NCI-H446 treated with DMSO at 0.1 percent for 48 hours (cell line): ENCODE measurements at places on chromosomes 2 and 18.

- no peak for DNase-seq
Measured at GRCh38 chr2:231613331-231613662, 20.6 kb downstream of the TEX44 start.

- DNase-seq = no peak
Measured at GRCh38 chr18:70827632-70828031, 538.8 kb downstream of the SOCS6 start.

DNA sequence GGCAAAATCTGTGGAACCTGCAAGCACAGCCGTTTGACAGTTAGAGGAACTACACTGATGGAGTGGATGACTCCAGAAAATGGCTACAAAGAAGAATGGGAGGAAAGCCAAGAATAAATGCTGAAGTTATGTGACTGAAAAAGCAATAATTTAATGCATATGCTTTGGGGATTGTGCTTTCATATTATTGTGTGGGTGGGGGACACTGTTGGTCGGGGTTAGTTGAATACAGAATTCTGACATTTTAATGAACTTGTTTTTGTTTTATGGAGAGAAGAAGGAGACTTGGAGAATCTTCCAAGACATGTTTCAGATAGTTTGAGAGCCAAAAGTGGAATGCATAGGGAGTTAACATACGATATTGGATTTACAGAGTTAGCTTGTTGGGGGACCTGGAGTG, 68.5 kb downstream of the NRP2 start:
- DNase-seq = no peak

- no peak for DNase-seq
Measured at GRCh38 chr18:12088731-12089375, 4.8 kb upstream of the ANKRD62 start.

GRCh38 chr2:201879996-201880395, 73.7 kb downstream of the CDK15 start:
- no peak for DNase-seq

- no peak for DNase-seq
Measured at GRCh38 chr2:48915227-48915626, 159.7 kb upstream of the LHCGR start.

GRCh38 chr2:31212659-31213600, 4.4 kb downstream of the CAPN14 start:
- no peak for DNase-seq

DNA sequence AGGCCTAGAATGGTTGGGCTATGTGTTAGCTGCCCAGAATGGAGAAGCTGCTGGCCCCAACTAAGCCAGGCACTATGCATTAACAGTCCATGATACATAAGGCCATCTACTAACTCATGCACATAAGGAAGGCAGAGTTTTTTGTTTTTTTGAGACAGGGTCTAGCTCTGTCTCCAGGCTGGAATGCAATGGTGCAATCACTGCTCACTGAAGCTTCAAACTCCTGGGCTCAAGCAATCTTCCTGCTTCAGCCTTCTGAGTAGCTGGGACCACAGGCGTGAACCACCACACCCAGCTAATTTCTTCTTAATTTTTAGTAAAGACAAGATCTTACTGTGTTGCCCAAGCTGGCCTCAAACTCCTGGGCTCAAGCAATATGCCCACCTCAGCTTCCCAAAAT, 37.6 kb downstream of the GPR45 start:
- no peak for DNase-seq

GRCh38 chr2:175854129-175854528, 147.9 kb downstream of the LNPK start:
- no peak for DNase-seq

DNA sequence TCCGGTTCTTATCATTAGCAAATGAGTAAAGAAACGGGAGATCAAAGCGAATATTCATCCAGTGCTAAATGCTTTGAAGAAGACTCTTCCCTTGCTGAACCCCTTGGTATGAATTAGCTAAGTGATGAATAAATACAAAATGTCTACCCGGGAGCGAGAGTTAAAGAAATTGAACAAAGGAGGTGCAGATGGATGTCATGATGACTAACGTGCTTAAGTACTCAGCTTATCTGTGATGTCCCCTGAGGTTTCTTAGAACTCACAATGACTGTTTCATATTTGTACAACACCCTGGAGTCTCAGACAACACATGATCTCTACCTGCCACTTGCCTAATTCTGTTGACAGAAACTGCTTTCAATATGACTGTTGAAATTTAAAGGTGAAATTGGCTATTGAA, 148.5 kb downstream of the TMEM200C start:
- no peak for DNase-seq

DNA sequence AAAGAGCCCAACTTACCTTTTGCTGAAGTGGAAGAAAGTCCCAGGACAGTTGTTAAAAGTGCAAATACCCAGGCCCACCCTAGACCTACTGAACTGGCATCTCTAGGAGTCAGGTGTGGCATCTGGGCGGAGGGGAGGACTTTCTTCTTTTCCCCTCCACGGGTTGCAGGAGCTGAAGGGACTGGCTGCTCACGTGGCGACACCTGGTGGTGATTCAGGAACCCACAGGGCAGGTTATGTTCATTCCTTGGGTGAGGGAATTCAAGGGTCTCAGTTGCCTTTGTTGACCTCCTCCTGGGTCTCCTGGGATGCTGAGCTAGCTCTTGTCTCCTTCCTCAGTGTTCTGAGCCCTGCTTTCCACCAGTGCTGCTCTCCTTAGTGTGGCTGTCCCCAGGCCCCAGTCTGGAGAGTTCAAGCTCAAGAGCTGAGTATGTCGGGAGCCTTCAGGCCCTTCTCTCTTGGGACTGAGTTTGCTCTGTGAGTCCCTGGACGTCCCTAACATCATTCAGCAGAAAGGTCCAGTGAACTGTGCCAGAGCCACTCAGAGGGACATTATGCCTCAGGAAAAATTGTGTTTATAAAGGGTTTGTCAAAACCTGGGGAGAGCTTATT, 56.9 kb downstream of the DYSF start:
- DNase-seq = no peak

DNA sequence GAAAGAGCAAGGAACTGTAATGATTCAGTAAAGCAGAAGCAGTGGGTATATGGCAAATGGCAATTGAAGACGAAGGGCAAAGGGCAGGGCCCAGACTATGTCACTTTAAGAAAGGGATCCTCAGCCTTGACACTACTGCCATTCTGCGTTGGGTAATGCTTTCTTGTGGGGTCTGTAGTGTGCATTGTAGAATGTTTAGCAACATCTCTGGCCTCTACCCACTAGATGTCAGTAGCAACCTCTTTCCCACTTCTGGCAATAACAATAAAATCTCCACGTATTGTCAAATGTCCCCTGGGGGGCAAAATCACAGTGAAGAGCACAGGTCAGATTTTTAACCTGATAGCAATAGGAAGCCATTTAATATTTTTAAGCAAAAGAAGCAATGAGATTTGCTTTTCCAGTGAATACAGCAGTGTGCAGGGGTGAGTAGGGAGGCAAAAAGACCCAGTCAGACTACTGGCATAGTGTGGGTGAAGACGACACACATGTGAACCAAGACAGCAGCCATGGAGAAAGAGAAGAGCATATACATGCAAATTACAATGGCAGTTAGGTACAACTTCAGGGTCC, 209.5 kb downstream of the DYM start:
- no peak for DNase-seq

- DNase-seq = no peak
Measured at GRCh38 chr18:2978208-2978607, 34.7 kb downstream of the LPIN2 start.

GRCh38 chr2:61693744-61694143, 155.6 kb upstream of the XPO1 start:
- DNase-seq = no peak

- no peak for DNase-seq
Measured at GRCh38 chr2:222169346-222169745, 129.5 kb downstream of the PAX3 start.

GRCh38 chr18:76246590-76246989, 248.5 kb downstream of the ZNF516 start:
- no peak for DNase-seq

GRCh38 chr18:50061876-50062517, 132.9 kb downstream of the MYO5B start:
- no peak for DNase-seq

- DNase-seq = no peak
Measured at GRCh38 chr18:40041951-40042350, 1913.1 kb upstream of the PIK3C3 start.

- no peak for DNase-seq
Measured at GRCh38 chr18:42028247-42028832, 73.3 kb downstream of the PIK3C3 start.

- no peak for DNase-seq
Measured at GRCh38 chr18:74479486-74480148, 16.5 kb upstream of the CNDP2 start.

- no peak for DNase-seq
Measured at GRCh38 chr2:69715964-69716363, 26.0 kb upstream of the ANXA4 start.

- DNase-seq = no peak
Measured at GRCh38 chr2:219230059-219230540, 494 bp downstream of the ANKZF1 start.

DNA sequence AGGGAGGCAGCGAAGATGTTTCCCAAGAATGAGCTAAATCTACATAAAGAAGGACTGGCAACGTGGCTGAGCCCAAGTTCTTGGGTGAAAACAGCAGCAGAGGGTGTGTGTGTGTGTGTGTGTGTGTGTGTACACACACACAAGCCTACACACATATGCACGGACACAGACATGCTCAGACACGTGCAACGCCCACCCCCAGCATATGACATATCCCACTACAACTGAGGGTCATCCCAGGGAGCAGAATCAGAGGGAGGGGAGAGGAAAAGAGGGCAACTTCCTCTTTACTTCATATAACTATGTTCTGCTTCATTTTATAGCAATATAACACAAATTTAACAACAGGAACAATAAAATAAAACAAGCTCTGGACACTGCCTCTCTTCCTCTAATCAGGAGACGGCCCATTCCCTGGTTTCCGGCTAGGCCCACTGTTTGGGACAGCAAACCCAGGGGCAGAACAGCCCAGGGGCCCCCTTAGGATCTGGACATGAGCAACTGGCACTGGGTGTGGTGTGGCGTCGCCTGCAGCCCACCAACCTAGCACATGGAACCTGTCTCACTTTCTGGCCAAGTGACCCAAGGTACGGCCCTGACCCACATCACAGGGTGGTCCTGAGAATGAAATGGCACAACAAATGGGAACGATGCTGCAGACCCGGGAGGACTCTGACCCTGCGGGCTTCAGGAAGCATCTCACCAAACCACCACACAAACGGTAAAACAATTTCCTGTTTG, 25.0 kb downstream of the FAM178B start:
- no peak for DNase-seq

- no peak for DNase-seq
Measured at GRCh38 chr2:95342556-95343320, 45.6 kb downstream of the KCNIP3 start.

GRCh38 chr2:175126661-175127060, 41.3 kb downstream of the ATF2 start:
- DNase-seq = no peak

- DNase-seq = no peak
Measured at GRCh38 chr18:68642003-68642402, 72.9 kb downstream of the TMX3 start.

DNA sequence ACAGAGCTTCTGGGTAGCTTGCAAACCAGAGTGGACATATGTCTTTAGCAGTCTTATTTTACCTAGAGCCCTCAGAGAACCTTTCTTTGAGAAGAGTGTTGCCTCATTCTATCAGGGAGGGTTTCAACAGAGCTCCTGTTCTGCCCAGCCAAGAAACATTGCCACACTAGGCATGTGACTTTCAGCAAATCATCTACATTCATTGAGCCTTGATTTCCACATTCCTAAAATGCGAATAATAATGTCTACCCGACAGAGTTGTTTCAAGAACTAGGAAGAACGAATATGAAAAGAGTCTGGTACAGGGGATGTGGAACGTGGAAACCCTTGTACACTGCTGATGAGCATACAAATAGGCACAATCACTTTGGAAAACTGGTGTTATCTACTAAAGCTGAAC, 7.8 kb upstream of the PRKAG3 start:
- no peak for DNase-seq

DNA sequence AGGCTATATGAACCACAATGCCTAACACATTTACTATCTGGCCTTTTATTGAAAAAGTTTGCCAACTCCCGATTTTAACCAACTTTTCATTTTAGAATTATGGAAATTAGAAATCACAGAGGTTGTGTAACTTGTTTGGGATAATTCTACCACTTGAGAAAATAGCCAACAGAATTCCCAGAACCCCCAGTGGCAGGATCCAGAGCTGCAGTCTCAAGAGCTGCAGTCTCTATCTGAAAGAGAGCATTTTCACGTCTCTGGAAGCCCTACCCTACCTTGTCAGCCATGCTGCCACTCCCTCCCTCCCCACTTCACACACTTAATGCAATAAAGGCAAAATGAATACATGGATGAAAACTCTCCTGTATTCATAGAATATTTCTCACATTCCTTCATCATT, 23.4 kb upstream of the TSPYL6 start:
- DNase-seq = no peak
